ENCODE measurements at places on chromosomes 2 and 18. TPM values are rescaled to one million over a fixed set of nuclear protein-coding genes. Genes with fewer than 3 reads are reported as not detected.

Gene SLC19A3
- not detected for total RNA-seq

Gene MC4R
- total RNA-seq = not detected

Gene SRD5A2
- not detected for total RNA-seq

Gene ARID5A
- total RNA-seq = 147 TPM

Gene NETO1
- total RNA-seq = not detected

- no peak overlapping the region for H3K4me3 ChIP-seq
- no peaks in the 10 kb centered on the region for H3K36me3 ChIP-seq
- no peak for DNase-seq
- no peaks in the 10 kb centered on the region for H3K27me3 ChIP-seq
Observed at GRCh38 chr18:5464251-5464650, 79.5 kb downstream of the EPB41L3 start.

DNA sequence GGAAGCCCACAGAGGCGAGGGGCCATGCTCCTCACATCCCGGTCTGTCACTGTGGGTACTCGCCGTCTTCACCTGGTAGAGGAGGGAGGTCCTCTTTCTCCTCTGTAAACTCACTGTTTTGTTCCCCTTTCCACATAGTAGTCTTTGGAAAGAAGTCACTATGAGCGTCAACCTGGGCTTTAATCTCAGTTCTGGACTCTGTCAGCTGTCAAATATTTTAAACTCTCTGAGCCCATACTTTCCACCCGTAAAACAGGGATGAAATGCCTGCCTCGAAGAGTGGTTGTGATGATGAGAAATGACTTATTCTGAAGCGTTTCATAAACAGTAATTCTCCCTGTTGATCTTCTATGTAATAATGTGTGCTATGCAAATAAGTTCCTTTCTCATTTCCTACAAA lies 547.1 kb upstream of the SOX11 start:
- DNase-seq = no peak
- H3K4me3 ChIP-seq = no peak overlapping the region
- H3K27me3 ChIP-seq = no peaks in the 10 kb centered on the region
- H3K36me3 ChIP-seq = no peaks in the 10 kb centered on the region
- H3K27ac ChIP-seq = no peak overlapping the region

DNA sequence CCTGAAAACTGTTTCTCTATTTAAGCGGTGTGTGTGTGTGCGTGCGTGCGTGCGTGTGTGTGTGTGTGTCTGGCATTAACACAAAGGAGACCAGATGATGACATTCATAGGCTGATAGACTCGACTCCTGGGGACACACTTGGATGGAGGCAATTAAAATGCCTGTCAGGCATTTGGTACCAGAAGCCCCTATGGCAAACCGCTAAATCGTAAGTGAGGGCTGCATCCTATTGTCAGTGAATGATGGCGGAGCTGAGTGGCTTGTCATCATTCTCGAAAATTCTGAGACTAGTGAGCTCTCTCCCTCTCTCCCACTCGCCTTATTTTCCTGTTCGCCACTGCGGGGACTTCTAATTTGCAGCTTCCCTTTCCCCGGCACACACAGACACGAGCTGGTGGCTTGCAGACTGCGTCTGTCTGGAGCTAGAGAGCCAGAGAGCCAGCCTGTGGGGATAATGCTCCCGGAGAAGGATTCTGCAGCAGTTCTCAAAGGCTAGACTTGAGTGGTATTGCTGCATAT lies 155.4 kb downstream of the MAP2 start:
- no peak overlapping the region for H3K4me3 ChIP-seq
- no peak for DNase-seq
- H3K27me3 ChIP-seq = no peaks in the 10 kb centered on the region
- no peaks in the 10 kb centered on the region for H3K4me1 ChIP-seq
- H3K27ac ChIP-seq = no peak overlapping the region

DNA sequence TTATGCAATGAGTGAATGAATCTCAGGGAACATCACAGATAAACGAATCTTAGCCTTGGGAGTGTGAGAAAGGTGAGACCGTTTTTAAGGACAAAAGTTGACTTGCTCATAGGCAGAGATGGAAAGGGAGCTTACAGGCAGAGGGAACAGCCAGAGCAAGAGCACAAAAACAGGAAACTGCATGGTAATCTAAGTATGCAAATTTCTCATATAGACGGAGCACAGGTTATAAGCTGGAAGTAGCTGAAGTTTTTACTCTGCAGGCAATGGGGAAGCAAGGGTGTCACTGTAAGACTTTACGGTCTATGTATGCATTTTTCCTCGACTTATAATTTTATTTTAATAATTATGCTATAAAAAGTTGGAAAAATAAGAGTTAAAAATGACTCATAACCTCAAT lies 44.8 kb upstream of the STRN start:
- H3K27ac ChIP-seq = no peak overlapping the region
- no peak overlapping the region for H3K4me3 ChIP-seq
- H3K36me3 ChIP-seq = peaks cover 27% of the 10 kb centered on the region
- no peak for DNase-seq
- no peaks in the 10 kb centered on the region for H3K4me1 ChIP-seq

DNA sequence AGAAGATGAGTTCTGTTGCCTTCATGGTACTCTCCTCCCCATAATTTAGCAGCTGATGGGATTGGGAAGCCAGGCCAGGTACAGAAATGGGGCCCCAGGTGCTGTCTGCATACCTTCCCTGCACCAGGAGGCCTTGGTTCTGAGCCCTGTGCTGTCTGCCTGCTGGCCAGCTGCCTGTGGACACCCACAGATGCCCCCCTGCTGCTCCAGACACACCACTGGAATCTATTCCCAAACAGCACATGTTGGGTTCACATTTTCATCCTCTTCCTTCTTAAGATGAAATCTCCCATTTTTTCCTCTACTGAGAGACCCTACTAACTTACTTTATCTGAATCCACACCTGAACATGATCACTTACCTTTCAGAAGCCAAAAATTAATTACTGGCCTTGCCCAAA lies 152.0 kb upstream of the CCDC68 start:
- DNase-seq = no peak
- no peaks in the 10 kb centered on the region for H3K36me3 ChIP-seq
- no peaks in the 10 kb centered on the region for H3K4me1 ChIP-seq
- no peak overlapping the region for H3K4me3 ChIP-seq
- H3K27me3 ChIP-seq = no peaks in the 10 kb centered on the region
- H3K27ac ChIP-seq = no peak overlapping the region

- no peaks in the 10 kb centered on the region for H3K36me3 ChIP-seq
- no peaks in the 10 kb centered on the region for H3K27me3 ChIP-seq
- no peaks in the 10 kb centered on the region for H3K4me1 ChIP-seq
- H3K27ac ChIP-seq = no peak overlapping the region
Observed at GRCh38 chr18:36589857-36590543, 238.8 kb downstream of the TPGS2 start.

GRCh38 chr2:213733893-213734292 lies 449.6 kb downstream of the SPAG16 start:
- H3K27ac ChIP-seq = no peak overlapping the region
- H3K36me3 ChIP-seq = no peaks in the 10 kb centered on the region
- H3K27me3 ChIP-seq = no peaks in the 10 kb centered on the region
- no peaks in the 10 kb centered on the region for H3K4me1 ChIP-seq

GRCh38 chr2:206230060-206230762 lies 44.3 kb upstream of the ZDBF2 start:
- no peaks in the 10 kb centered on the region for H3K4me1 ChIP-seq
- no peak overlapping the region for H3K27ac ChIP-seq
- H3K36me3 ChIP-seq = no peaks in the 10 kb centered on the region
- no peak for DNase-seq

GRCh38 chr2:235716875-235717496 lies 223.1 kb downstream of the AGAP1 start:
- no peaks in the 10 kb centered on the region for H3K36me3 ChIP-seq
- DNase-seq = no peak
- no peaks in the 10 kb centered on the region for H3K27me3 ChIP-seq
- no peak overlapping the region for H3K27ac ChIP-seq
- H3K4me3 ChIP-seq = no peak overlapping the region
- H3K4me1 ChIP-seq = no peaks in the 10 kb centered on the region

DNA sequence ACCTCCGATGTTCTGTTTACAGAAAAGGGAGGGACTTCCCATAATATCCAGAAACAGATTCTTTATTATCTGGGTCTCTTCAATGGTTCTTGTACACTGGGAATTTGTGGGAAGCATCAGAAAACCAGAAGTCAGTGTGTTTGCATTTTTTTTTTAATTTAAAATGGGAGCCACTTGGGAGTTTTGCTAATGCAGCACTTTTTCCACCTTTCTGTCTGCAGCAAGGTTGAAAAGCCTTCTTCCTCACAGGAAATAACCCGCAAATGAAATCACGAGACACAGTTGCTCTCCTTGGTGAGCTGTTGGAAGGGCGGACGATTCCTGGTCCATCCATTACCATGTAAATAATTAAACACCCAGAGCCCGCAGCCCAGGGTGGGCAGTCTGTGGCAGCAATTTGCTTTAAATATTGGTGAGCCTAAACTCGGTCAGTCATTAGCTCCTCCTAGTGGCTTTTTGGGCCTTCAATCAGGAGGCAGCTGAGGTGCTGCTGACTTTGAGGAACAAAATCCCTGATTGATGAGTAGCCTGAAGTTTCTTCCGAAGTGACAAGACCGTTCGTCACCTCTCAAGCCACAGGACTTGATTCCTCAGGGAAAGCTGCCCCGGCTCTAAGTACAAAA lies 471.5 kb downstream of the EPHA4 start:
- H3K4me3 ChIP-seq = no peak overlapping the region
- H3K27ac ChIP-seq = no peak overlapping the region
- no peak for DNase-seq

DNA sequence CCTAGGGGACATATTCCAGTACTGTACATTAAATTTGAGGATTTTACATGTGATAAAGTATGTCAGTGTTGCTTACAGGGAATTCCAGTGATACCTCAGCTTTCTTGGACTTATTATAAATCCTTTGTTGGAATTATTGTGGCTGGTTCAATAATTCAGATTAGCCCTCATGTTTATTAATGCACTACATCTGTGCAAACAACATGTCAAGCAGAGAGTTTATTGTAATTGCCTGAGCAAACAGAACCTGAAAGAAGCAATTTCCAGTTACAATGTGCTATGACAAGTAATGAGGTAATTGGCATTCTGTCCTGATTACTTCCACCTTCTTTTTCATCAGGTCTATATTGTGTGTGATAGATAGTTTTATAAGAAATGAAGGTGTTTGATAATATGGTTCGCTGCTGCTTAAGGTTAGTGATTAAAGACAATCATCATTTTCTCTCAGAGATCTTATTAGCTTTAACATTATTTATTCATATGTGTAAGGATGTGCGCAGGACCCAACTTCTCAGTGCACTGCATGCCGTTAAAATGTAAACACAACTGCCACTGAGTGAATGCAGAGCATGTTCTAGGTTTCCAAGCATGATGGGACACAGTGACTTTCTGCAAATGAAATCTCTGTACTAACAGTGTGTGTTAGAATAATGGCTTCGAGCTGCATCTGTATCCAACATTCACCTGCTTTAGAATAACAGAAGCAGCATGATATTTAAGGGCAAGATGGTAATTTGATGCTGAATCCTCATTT lies 973.7 kb upstream of the POU3F3 start:
- no peak overlapping the region for H3K4me3 ChIP-seq
- no peaks in the 10 kb centered on the region for H3K36me3 ChIP-seq
- H3K27me3 ChIP-seq = no peaks in the 10 kb centered on the region
- no peaks in the 10 kb centered on the region for H3K4me1 ChIP-seq
- no peak for DNase-seq

DNA sequence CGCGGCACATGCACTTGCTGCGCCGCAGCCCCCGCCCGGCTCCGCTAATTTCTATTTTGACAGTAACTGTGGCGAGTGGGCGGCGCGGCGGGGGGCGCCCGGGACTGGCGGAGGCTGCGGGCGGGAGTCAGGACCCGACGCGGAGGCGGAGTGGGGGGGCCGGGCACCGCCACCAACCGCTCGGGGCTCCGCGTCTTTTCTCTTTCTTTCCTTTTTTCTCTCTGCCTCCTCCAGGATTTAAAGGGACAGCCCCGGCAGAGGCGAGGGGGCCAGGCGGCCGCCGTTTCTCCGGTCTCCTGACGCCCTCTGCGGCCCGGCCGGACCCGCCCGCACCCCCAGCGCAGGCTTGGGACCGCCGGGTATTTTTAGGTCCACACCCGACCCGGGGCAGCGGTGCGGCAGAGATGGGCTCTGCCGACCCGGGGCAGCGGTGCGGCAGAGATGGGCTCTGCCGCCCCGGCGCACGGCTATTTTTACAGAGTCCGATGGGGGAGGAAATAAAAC lies 460 bp upstream of the ZBTB7C start:
- no peak overlapping the region for H3K4me3 ChIP-seq
- no peaks in the 10 kb centered on the region for H3K4me1 ChIP-seq
- no peaks in the 10 kb centered on the region for H3K36me3 ChIP-seq
- H3K27me3 ChIP-seq = peaks cover 26% of the 10 kb centered on the region

GRCh38 chr2:110766291-110766690 lies 33.9 kb downstream of the ACOXL start:
- no peak for DNase-seq
- no peak overlapping the region for H3K4me3 ChIP-seq
- H3K4me1 ChIP-seq = no peaks in the 10 kb centered on the region
- no peaks in the 10 kb centered on the region for H3K27me3 ChIP-seq

GRCh38 chr18:31056296-31056695 lies 13.8 kb upstream of the DSC3 start:
- no peaks in the 10 kb centered on the region for H3K4me1 ChIP-seq
- H3K4me3 ChIP-seq = no peak overlapping the region
- H3K36me3 ChIP-seq = no peaks in the 10 kb centered on the region
- H3K27me3 ChIP-seq = no peaks in the 10 kb centered on the region
- no peak for DNase-seq
- H3K27ac ChIP-seq = no peak overlapping the region

All from CD8-positive, alpha-beta memory T cell (primary cell).